ENCODE measurements at places on chromosomes 1 and 21.

GRCh38 chr1:52436817-52437216 lies 32.4 kb downstream of the PRPF38A start:
- DNase-seq, result no peak

DNA sequence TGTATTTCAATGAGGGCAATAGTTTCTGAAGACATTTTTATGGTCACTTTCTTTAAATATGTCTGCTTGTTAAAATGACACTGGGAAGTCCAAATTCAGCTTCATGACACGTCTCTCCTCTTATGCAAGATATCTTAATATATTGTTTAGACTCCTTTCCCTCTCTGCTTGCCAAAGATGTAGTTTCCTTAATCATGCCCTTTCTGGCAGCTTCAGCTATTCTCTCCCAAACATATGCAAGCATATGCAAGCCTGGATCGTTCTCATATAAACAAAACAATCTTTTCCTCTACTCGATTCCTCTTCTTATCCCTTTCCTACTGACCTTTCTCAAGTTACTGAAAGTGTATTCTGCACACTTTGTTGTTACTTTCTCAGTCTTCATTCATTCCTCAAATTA lies 372.2 kb downstream of the PTBP2 start:
- no peak for DNase-seq

DNA sequence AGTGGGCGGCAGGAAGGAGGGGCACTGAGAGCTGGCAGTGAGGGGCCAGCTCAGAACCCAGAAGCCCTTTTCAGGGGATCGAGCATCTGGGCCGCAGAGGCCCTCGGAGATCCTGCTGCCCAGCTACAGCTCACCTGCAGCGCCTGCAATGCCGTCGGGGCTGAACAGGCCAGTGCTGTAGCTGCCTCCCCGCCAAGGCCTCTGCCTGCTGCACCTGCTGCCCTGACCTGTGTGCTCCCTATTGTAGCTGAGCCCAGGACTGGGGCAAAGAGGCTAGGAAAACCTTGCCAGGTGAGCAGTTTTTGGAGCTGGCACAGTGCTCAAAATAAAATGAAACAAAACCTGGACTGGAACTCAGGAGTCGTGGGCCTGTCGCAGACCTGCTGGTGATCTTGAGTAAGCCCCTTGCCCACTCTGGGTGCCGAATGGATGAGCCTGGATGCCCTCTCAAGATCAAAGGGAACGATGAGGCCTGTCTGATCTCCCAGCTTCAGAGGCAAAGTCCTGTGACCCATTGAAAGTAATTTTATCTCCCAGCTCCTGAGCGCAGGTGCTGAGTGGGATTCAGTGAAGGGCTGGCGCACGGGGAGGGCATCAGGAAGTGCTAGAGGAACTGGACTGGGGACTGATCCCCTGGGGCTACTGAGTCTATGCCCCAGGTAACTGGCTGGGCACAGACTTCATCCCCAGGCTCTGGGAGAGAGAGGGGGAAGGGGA lies 154.6 kb downstream of the FOXD2 start:
- DNase-seq, result no peak

GRCh38 chr1:5717031-5717682 lies 275.1 kb downstream of the NPHP4 start:
- no peak for DNase-seq

- no peak for DNase-seq
Measured at GRCh38 chr1:5713101-5714010, 278.9 kb downstream of the NPHP4 start.
